Dorsolateral prefrontal cortex (tissue), 122 donors: ENCODE measurements at places on chromosomes 4 and X. TPM values are rescaled to one million over a fixed set of nuclear protein-coding genes. Genes with fewer than 3 reads are reported as not detected.

The JAKMIP1 gene
- total RNA-seq: 63.6 TPM

The UGT2B15 gene
- total RNA-seq: not detected

The TBC1D9 gene
- 27.7 TPM for total RNA-seq

The ABCG2 gene
- total RNA-seq: 11.8 TPM

The GJB1 gene
- total RNA-seq: 18.8 TPM

The FAAH2 gene
- total RNA-seq: 3.3 TPM

The HSD17B13 gene
- 2.4 TPM for total RNA-seq

The CSAG1 gene
- total RNA-seq: not detected
